ENCODE measurements at places on chromosomes 1 and 21.

GRCh38 chr1:78607334-78607927 lies 12.8 kb upstream of the IFI44L start:
- DNase-seq: no peak

GRCh38 chr1:109768335-109768650 lies 4.6 kb upstream of the EPS8L3 start:
- DNase-seq: no peak

- DNase-seq: no peak
Observed at GRCh38 chr1:159121526-159121925, 45.0 kb upstream of the AIM2 start.

DNA sequence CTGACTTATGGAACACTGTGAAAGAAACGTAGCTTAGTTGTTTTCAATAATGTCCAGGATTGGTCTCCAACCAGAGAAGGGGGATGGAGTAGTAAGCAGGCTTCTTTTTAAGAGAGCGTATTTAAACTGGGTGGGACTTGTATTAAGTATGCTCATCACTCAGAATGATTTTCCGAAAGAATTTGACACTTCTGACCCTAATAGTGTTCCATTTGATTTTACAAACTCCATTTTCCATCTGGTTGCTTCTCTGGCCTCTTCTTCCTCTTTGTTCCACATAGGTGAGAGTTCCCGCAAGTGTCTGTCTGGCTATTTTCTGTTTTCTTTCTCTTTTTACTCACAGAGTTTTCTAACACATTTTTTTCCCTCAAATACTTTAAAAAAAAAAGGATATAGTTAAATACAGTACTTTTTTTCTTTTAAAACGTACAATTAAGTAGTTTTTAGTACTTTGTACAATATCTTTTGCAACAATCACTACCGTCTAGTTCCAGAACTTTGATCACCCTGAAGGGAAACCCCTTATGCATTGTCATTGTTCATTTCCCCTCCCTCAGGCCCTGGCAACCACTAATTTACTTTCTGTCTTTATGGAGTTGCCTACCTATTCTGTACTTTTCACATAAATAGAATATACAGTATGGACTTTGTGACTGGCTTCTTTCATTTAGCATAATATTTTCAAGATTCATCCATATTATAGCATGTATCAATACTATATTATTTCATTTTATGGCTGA lies 67.0 kb downstream of the RASAL2 start:
- DNase-seq: no peak

- no peak for DNase-seq
Observed at GRCh38 chr21:42698733-42699132, 45.3 kb downstream of the PDE9A start.

GRCh38 chr1:208979776-208980175 lies 603.7 kb upstream of the CAMK1G start:
- DNase-seq: no peak

All from inflammatory macrophage treated with lipopolysaccharide for 4 hours (primary cell).